ENCODE measurements at places on chromosomes 6 and 20. TPM values are rescaled to one million over a fixed set of nuclear protein-coding genes. Genes with fewer than 3 reads are reported as not detected.

- DNase-seq = no peak
Observed at GRCh38 chr6:145279551-145279950, 455.8 kb downstream of the EPM2A start.

- DNase-seq = no peak
Observed at GRCh38 chr6:8082954-8083858, 19.0 kb upstream of the BLOC1S5 start.

- no peak for DNase-seq
Observed at GRCh38 chr6:38637756-38638155, 2.0 kb downstream of the BTBD9 start.

- no peak for DNase-seq
Observed at GRCh38 chr20:53917145-53918019, 153.0 kb downstream of the BCAS1 start.

- DNase-seq = peak; percentile 70
Observed at GRCh38 chr20:52031563-52032303, 159.8 kb downstream of the ZFP64 start.

DNA sequence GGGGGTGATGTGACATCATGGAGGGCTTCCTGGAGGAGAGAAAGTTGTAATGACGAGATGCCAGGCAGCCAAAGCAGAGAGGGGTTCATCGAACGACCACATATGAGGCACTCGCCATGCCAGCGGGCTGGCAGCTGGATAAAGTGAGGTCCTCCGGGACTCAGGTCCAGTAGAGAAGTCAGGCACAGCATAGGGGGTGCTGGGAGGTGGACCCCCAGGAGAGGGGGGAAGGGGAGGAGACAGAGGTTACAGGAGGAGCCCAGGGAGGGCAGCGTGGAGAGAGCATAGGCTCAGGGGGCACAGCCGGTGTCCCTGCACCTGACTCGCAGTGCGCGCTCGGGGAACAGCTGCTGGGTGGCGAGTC, 174.7 kb downstream of the BMP7 start:
- DNase-seq = no peak

DNA sequence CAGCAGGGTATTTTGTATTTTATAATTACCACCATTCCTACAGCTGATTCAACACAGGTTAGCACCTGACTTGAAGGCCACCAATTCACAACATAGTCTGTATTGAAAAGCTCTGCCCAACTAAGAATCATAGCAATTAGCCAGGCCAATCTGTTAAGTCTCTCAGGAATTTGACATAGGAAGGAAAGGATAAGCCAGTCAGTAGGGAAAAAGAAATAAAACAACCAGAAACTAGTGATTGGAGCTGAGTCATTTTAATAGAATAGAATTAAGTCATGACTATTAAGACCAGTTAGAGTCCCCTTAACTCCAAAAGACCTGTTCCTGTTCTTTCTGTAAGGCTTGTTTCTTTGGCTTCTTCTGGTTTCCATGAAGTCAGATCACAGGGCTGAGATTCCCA, 8.1 kb downstream of the RANBP9 start:
- no peak for DNase-seq

DNA sequence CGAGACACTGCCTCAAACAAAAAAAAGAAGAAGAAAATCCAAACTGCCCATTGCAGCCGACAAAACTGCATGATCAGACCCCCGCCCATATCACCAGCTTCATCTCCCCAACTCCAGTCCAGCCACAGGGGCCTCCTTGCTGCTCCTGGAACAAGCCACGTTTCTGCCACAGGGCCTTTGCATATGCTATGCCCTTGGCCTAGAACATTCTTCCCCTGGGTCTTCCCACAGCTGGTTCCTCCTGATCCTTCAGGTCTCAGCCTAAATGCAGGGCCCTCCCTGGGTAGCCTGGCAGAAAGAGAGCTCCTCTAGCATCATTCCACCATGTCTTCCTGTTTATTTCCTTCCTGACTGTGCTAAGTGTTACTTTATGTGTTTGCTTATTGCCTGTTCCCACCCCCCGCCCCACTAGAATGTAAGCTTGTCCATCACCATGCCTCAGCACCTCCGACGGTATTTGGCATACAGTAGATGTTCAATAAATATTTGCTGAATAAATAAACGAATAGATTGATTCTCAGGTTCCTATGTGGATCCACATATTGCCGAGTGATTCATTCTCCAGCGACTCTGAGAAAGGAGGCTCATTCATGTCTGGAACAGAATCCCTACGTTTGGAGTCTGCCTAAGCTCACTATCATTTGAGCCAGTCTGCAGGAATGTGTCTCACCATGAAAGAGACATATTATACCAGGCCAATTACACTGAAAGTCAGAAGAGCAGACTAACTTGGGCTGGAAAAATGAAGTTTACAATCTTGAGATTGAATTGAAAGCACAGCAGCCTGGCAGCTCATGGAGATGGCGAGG, 56.1 kb downstream of the NFATC2 start:
- DNase-seq = no peak

DNA sequence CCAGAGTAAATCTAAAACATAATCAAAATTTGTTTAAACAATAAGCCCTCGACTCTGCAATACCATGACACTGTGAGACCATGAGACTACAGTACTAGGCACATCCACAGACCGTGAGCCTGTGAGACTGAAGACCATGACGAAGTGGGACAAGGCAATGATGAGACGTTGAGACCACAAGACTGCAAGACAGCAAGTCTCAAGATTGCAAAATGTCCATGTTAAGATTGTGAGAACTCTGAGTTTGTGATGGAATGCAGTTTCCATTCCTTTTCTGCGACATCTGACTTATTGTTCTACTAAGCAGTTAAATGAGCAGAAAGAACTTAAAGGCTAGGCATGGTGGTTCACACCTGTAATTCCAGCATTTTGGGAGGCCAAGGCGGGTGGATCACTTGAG, 102.1 kb upstream of the PHACTR1 start:
- no peak for DNase-seq

DNA sequence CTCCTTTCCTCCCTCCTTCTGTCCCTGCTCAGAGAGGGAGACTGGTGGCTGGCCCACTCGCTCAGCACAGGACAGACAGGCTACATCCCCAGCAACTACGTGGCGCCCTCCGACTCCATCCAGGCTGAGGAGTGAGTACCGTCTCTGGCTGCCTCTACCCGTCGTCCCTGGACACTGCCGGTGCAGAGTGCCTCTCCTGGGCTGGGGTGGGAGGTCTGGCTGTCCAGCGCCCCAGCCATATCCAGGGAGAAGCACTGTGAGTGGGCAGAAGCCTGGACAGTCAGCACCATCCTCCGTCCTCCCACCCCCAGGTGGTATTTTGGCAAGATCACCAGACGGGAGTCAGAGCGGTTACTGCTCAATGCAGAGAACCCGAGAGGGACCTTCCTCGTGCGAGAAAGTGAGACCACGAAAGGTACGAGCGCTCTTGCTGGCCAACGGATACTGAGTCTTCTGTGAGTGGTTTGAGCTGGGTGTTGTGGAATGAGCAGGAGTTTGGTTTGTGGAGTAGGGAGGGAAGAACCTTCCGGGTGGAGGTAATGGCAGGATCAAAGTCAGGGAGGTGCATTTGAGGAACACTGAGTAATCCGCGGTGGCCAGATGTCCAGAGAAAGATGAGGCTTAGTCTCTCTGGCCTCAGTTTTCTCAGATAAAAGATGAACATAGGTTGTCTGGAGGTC, 48.1 kb downstream of the SRC start:
- DNase-seq = no peak

Gene ELOVL2
- not detected for total RNA-seq

Data from hematopoietic multipotent progenitor cell (in vitro differentiated cells).